ENCODE measurements at places on chromosomes 16 and 17.

DNA sequence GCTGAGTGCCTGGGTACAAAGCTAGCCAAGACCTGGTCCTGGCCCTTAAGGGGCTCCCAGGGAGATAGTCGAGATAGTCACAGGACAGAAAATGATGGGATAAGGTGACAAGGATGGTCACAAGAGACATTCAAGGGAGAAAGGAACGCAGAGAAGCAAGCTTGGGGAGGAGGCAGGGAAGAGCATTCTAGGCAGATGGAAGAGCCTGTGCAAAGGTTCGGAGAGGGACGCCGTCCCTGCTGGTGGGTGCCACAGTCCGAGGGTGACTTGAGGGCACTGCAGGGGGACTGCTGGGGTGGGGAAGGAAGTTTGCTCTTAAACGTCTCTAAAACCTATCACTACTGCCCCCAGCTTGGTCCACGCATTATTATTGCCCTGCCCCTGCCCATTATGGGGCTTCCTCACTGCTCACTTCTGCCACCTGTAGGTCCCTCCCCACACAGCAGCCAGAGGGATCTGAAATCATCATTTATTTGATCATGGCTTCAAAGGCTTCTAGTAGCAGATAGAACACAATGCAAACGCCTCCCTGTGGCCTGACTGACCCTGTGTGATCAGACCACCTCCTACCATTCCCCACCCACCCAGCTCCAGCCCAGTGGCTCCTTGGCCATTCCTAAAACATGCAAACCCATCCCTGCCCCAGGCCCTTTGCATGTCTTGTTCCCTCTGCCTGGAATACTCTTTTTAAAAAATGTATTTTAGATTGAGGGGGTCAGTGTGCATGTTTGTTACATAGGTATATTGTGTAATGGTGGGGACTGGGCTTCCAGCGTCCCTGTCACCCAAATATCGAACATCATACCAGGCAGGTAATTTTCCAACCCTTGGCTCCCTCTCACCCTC, 60.3 kb downstream of the RMI2 start:
- DNase-seq: no peak

GRCh38 chr16:61323456-61323855, 712.8 kb downstream of the CDH8 start:
- DNase-seq: peak; percentile 81

DNA sequence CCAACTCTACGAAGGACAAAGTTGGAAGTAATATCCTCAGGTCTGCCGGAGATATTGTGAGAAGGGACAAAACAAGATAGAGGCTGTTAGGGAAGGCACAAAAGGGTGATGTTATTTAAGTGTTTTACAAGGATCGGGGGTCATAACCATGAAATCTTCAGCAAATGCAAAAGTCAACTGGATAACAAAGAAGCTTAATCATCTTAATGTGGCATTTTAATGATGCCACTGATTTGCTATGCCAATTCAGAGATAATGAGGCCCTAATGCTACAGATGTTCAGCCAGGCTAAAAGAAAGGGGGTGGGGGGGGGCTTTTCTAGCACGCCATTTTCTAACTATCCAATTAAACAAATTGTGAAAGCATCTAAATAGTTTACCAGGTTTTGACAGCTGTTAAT, 63.1 kb downstream of the IKZF3 start:
- DNase-seq: no peak

DNA sequence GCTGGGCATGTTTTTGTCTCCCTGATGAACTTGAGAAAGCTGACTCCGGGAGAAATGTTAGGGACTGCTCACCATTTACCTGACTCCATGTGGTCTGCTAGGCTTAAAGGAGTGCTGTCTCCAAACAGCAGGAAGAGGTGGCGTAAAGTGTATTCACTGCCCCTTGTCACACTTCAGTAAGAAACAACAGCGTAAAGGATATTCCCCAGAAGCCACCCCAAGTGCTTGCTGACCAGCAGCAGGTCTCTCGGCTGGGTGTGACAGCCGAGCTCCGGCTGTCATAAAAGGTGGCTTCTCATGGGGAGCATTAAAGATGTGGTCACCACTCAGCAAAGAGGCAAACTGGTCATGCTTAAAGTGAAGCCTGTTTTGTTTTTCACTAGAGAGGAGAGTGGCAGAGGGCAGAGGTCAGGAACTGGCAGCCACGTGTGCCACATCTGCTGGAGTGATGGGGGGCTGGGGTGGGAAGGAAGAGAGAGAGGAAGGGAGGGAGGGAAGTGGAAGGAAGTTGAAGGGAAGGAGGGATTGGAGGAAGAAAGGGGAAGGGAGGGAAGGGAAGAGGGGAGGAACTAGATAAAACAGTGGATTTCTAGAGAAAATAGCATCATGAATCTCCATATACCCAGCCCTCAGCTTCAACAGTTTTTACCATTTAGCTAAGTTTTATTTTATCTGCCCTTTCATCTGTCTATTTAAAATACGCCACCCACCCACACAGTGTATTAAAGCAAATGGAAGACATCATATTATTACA, 119.3 kb downstream of the CLEC16A start:
- no peak for DNase-seq

GRCh38 chr17:2610195-2611175, 17.0 kb downstream of the PAFAH1B1 start:
- peak; percentile 23 for DNase-seq

DNA sequence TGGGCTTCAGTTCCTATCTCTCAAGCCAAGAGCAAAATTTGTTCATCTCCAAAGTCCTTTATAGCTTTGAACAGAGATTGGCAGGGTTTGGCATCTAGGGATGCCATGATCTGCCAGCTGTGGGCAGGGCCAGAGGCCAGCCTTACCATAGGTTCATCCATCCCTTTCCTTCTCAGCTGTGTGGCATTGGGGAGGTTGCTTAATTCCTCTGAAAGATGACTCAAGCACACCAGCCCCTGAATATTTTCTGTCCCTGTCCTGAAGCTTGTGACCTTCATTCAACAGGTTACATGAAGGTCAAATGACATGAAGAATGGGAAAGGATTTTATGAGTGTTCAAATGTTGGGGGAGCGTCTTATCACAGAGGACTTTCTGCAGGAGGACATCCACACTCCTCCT, 3.4 kb downstream of the MT1G start:
- DNase-seq: no peak

- no peak for DNase-seq
Observed at GRCh38 chr17:47644324-47644723, 5.4 kb upstream of the KPNB1 start.

DNA sequence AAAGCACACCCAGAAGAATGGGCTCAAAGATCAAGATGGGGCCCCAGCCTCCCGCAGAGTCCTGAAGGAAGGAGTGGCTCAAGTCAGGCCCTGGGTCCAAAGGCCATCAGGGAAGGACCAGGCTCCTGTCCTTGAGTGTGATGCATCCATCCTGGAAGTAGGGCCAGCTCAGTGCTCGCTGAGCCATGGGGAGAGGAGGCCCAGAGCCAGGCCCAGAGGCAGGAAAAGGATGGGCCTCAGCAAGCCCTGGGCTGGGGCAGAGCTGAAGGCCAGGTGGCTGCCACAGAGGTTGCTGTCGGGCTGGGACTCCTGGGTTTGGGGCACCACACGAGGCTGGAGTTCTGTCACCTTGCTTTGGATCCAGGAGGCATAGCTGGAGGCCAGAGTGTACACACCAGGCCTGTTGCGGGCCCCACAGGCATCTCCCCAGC, 3.7 kb downstream of the PRSS8 start:
- DNase-seq: peak; percentile 33

GRCh38 chr17:50799582-50799981, 32.3 kb upstream of the ANKRD40CL start:
- DNase-seq: no peak

GRCh38 chr16:10944249-10945064, at the start of gene CLEC16A:
TSS of gene CLEC16A (plus strand) at chr16:10944564. CDS start at chr16:10944718, 154 bp downstream.
- DNase-seq: peak; percentile 95

- no peak for DNase-seq
Observed at GRCh38 chr16:24149102-24149501, 107.0 kb upstream of the CACNG3 start.

Data from mammary epithelial cell (primary cell).